Fibroblast of the aortic adventitia (primary cell): ENCODE measurements at places on chromosomes 16 and 17. TPM values are rescaled to one million over a fixed set of nuclear protein-coding genes. Genes with fewer than 3 reads are reported as not detected.

- no peak for DNase-seq
These were observed 19.4 kb downstream of the GNGT2 start for GRCh38 chr17:49190932-49191331.

- DNase-seq, result no peak
These were observed 8.4 kb upstream of the LGALS3BP start for GRCh38 chr17:78988152-78988551.

DNA sequence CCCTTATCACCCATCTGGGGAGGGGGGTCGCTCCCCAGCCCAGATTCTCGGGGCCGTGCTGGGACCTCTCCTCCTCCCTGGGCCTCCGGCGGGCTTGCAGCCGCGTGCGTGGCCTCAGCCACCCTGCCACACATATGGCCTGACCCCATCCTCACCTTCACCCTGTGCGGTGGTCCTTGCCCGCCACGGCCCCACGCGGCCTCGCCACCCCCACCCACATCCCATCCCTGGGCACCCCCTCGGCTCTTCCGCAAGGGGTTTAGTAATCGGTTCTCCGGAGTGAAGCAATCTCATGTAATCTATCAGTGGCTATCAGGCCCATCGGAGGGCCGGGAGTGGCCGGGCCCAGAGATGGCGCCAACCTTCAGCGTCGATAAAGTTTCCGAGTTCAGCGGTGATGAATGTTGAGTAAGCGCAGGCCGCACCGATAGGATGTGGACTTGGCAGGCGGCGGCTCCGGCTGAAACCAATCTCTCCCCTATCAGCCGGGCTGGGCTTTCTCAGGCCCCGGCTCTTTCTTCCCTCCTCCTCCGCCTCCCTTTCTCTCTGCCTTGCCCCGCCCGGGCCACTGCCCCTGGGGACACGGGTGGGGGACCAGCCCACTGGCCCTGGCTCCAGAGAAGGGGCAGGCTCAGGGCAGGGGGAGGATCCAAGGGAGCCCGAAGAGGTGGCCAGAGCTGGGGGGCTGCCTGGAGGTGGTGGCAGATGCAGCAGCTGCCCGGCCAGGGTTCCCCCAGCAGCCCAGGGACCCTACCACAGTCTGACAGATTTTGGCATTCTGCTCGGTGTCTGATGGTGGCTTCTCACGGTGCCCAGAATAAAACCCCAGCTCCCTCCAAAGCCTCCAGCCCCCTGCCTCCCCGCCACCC is 20.8 kb downstream of the ZFPM1 start:
- peak; percentile 96 for DNase-seq

DNA sequence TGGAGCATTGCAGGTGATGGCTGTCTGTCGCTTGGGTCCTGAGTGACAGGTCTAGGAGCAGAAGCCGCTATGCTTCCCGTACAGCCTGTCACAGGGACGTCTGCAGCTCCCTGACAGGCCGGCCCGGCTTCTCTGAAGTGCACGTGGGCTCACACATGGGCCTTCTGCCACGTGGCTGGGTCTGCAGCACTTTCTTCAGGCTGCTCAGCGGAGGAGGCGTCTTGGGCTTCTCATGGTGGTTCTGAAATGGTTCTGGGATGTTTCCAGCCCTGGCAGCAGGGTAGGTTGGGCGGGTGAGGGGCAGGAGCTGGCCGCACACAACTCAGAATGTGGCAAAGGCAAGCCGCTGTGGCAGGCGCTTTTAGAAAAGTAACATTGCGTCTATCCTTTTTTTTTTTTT is 80.3 kb upstream of the ZNF750 start:
- DNase-seq, result no peak

DNA sequence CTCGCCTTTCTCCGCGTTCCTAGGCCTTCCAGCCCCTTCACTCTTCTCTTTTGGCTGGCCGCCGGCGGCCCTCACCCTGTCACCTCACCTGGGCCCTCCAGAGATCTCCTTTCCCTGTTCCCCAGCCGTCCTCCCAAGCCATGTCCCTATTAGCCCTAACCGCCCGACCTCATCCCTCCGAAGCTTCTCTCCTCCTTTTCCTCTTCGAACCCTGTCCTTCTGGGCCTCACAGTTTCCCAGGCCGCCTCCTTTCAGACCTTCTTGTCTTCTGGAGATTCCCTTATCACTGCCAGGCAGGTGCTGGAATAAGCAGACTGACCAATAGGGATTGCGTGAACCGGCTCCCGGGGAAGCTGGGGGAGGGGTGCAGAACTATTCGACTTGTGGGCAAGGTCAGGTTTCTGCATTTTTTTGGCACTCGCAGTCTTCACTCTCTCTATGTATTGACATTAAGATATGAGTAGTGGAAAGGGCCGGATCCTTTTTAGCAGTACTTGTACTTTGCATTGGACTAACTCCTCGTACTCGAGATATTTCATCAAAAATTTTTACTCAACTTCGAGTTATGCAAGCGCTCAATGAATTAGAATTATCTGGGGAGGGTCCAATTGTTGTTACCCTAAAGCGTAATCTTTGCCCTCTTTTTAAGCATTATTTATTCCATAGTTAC is 690 bp downstream of the RHOT1 start:
- peak; percentile 69 for DNase-seq

GRCh38 chr17:6701719-6702118 is 11.4 kb downstream of the SLC13A5 start:
- DNase-seq, result peak; percentile 6

The RUNDC3A gene
- not detected in 2 replicates for total RNA-seq

The OR1F1 gene
- total RNA-seq, result not detected in 2 replicates

The AOC3 gene
- total RNA-seq, result under 0.01 and 0.08 TPM in 2 replicates

The TEDC2 gene
- 1.9 and 11.7 TPM in 2 replicates for total RNA-seq
